ENCODE measurements at places on chromosomes 12 and 14. TPM values are rescaled to one million over a fixed set of nuclear protein-coding genes. Genes with fewer than 3 reads are reported as not detected.
A peak's percentile ranks its signal among the peaks of the same experiment; 100 is the strongest.

DNA sequence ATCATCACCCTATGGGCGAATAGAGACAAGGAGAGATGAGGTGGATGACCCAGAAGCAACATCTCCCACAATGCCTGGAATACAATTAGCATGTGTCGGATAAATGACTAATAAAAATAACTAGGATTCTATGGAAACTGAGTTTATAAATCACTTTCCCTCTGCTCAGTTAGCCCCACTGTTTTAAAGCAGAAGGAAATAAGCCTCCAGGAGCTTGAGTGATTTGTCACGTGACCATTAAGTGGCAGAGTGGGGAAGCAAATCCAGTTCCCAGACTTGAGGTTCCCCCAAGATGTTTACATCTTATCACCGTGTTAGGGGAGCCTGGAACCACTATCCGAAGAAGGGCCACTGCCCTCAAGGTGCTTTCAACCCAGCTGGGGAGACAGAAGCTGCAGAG, 136.5 kb upstream of the CCND2 start:
- DNase-seq, result no peak

DNA sequence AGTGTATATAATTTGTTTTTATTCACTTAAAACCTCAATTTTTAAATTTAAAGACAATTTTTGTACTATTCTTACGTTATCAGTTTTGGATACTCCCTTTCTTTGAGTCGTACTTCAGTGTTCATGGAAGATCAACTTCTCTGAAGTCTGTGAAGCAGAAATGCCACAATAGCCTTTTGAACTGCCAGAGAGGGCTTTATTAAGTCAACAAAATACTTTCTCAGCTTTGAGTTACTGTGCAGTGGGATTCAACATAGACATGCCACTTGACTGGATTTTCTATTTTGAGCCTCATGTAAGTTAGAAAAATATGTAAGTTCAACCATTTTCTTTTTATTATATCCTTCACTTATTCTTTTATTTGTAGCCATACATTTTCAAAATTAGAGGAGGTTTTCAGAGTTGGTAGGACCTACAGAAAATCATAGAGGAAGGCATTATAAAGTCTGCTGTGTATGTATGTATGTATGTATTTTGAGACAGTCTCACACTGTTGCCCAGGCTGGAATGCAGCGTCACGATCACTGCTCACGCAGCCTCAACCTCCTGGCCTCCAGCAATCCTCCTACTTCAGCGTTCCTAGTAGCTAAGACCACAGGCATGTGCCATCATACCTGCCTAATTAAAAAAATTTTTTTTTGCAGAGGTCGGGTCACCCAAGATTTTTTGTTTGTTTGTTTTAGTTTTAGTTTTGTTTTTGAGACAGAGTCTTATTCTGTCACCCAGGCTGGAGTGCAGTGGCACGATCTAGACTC, 31.3 kb upstream of the BCAT1 start:
- DNase-seq, result no peak

DNA sequence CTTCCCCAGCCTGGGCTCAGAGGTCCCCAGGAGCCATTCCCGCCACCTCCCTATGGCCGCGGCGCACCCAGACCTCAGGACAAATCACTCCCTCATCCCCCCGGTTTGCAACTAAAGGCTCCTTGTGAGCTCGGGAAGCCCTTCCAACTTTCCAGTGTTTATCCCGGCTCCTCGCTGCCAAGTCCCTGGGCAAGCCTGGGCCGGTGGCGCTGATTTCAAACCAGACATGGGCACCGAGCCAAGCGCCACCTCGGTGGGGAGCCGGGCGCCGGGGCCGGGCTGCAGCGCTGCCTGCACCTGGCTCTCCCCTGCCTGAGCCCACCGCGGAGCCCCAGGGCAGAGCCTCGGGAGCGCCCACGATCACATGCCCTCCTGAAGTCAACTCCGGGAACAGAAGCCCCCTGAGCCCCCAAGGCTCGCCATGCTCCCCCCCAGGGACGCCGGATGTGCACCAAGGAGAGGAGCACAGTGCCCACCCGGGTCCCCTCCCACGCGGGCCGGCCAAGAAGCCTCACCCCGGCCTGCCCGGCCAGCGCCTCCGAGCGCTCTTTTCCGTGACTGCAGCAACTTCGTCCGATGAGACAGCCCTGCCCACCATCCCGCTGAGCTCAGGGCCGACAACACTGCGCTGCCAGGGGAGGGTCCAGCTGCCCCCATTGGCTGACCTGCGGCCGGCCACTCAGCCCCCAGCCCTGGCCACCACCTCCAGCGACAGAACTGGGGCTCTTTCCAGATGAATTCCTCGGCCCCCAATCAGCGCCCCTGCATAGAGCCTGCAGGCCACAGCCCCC, 50.0 kb downstream of the NCOR2 start:
- no peak for DNase-seq

- DNase-seq, result no peak
These were observed 7.8 kb downstream of the BHLHE41 start for GRCh38 chr12:26116829-26117715.

DNA sequence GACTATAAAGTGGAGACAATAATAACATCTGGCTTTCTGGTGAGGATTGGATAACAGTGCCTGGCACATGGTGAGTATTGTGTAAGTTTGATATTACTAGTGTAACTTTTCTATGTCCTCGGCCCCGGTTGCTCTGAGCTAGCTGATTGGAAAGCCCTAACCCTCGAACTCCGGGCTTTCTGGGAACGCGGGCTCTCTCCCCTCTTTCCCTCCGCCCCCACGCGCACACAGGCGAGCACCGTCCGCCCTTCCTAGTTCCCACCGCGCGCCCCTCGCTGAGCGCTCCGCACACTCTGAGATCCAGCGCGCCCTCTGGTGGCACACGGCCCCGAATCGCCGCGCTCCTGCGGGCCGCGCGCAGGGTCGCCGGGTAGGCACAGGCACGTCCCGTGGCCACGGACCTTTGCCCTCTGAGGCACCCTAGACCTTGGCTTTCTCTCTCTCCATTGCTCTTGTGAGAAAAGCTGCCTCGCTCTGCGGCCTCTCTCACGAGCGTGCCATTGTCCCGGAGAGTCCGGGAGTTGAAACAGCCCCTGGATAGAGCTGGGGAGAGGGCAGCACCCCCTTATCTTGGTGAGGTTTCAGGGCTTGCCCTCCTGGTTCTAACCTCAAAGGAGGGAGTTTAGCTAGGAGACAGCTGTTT, 23.2 kb upstream of the ESRRB start:
- peak; percentile 85 for DNase-seq

- no peak for DNase-seq
These were observed 109.3 kb upstream of the MYF6 start for GRCh38 chr12:80598004-80598606.

- no peak for DNase-seq
These were observed 3.2 kb upstream of the SYNDIG1L start for GRCh38 chr14:74429221-74429691.

Gene MMP14
- 229 TPM for total RNA-seq

- no peak for DNase-seq
These were observed 20.2 kb downstream of the ADCY6 start for GRCh38 chr12:48768736-48769135.

- DNase-seq, result no peak
These were observed 272.5 kb downstream of the TMEM132D start for GRCh38 chr12:129631316-129631715.

DNA sequence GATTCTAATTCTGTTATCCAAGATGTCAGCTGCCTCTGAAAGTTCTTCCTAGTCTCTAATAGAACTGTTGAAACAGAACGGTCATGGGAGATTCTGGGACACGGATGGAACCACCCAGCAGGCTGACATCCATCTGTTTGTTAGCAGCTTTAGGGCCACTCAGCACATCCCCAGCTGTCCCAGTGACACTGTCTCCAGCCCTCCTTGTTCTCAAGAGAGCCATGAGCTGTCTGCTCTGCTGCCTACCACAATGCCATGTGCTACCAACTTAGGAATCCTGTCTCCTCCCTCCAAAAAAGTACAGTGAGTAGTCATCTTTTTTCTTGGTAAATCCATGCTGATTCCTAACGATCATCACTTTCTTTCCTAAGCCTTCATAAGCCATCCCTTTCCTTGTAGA, 130.5 kb downstream of the ZFP36L1 start:
- no peak for DNase-seq

DNA sequence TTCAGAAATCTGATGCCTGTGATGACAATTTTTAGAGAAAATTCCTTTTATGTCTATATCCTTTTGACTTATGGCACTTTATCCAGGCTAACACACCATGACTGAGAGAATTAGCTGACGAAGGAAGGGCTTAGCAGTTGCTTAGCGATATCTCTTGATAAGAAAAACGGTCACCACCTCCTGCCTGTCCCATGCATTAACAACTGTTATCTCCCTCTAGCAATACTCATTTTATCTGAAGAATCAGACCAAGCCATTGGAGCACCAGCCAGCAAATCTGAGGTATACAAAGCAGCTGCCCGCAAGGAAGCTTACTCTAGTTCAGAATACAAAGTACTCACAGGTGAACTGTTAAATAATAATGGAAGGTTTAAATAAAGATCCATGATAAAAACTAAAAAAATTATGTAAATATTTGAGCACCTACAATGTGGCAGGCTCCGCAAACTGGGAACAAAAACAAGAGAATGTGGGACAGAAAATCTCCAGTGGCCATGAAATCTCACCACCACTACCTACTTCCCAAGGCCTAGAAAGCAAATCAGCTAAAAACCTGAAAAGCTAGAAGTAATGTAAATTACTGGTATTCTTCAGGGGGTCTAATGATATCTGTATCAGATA, 24.3 kb downstream of the PPM1H start:
- no peak for DNase-seq

DNA sequence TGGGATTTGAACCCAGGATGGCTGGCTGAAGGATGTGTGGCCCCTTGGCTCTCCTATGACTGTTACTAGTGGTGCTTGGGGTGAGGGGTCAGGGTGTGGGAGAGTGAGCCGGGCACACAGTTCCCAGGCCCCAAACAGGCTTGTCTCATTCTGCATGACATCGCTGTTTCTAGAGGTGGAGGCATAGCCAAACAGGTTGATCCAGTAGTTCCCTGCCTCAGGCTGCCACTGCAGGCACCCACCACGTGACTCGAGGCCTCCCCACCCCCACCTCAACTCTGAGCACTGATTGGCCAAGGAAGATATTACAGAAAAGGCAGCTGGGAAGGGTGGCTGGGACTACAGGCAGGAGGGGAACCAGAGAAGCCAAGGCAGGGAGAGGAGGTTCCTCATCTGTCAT, 102.6 kb downstream of the NCOR2 start:
- no peak for DNase-seq

DNA sequence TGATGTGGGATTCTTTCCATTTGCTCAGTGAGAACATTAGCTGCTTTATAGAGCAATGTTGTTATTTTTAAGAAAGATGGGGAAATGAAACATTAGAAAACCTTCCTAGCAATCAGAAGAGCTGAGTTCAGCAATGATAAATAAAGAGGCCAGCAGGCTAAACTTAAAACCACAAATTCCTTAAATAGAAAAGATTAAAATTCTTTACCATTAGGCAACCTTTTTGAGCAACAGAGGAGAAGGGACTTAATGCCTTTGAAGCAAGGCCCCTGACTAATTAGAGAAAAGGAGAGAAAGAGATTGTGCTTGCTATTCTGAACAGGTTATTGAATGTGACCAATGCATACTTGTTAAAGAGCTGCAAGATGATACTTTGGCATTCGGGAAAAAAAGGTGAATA, 160.8 kb upstream of the LMO3 start:
- no peak for DNase-seq

GRCh38 chr14:41350476-41350875, 256.2 kb upstream of the LRFN5 start:
- no peak for DNase-seq

Gene FOXN3
- total RNA-seq, result 138 TPM

Gene AQP6
- 0.05 TPM for total RNA-seq

- no peak for DNase-seq
These were observed 54.3 kb upstream of the KCNJ8 start for GRCh38 chr12:21828779-21829178.
